ENCODE measurements at places on chromosomes 3 and 15.

DNA sequence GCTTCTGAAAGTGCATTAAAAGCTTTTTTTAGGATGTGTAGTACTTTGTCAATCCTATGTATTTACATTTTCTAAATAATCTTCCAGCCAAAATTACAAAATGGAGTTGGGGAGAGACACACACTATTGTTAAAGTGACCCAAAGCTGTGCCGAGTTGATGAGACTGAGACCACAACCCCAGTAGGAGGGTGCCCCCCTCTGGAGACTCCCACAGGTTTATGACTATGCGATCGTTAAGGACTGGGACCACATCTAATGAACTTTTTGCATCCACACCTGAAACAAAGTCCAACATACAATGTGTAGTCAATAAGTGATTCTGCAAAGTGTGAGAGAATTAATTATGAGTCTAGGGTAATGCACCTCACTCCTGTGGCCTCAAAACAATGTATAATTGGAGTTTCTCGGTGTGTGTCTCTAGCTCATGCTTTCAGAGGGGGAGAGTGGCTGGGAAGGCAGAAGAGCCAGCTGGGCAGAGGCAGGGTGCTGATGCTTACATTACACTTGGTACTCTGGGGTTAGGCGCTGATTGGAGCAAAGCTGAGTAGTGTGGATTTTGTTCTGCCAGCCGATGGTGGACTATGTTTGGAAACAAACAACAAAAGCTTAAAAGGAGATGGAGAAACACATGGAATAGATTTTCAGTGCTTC lies 102.8 kb downstream of the KCNH8 start:
- no peak for DNase-seq

- no peak for DNase-seq
Observed at GRCh38 chr3:99483841-99484240, 154.6 kb upstream of the COL8A1 start.

DNA sequence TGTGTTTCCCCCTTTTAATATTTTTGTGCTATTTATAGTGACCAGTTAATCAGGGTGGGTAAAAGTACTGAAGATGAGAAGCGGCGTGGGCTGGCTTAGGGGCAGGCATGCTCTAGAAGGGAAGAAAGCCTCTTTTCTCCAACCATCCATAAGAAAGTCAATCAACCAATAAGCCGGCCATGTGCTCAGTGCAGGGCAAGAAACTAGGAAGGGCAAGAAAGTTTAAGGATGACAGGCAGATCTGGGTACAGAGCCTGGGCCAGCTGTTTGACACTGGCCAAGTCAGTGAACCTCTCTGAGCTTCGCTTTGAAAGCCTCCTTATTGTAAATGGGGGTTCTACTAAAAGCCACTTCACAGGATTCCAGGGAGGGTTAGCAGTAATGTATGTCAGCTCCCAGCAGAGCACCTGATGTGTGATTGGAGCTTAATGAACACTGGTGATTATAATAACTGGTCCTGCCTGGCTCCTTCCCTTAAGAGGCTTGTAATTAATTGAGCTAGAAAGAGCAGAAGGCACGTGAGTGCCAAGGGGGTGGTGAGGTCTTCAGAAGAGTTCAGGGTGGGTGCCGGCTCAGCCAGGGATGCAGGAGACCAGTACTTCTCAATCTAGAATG lies 5.7 kb upstream of the CHRNA3 start:
- DNase-seq, result no peak

DNA sequence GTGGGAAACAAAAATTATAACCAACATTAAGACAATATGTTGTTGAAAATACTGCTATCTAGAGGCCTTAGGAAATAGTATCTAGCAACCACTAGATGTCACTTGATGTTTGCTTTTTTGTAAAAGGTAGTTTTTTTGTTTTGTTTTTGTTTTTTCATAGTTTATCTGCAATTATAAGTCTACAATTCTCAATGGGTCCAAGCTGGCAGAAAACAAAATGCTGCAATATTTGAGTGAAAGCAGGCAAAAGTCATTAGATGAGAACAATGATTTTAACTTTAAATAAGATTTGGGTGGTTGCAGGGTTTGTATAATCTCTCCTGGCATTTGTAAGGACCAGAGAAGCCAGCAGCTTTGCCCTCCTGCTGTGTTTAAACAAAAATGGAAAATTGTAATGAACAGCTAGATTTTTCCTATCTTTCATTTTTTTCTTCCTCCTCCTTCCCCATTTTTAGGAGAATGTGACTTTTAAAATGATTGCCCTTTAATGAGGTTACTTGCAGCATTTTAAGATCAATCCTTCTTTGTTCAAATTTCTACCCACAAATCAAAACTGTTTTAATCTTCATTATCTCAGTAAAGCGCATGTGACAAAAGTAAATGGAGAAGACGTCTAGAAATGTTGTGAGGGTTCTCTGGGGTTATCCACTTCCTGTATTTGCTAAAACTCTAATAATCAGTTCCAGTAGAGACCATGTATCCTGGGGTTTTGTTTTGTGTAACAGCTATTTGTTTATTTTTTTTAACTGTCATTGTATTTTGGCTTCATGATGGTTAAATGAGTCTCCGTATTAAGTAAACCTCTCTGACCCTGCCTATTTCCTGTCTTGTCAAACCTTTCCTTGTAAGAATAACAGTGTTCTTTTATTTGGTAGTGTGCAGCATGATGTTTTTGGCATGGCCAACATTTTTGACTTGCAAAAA lies 27.3 kb downstream of the DUT start:
- DNase-seq, result no peak

GRCh38 chr3:194775731-194776130 lies 90.0 kb downstream of the FAM43A start:
- DNase-seq, result no peak

DNA sequence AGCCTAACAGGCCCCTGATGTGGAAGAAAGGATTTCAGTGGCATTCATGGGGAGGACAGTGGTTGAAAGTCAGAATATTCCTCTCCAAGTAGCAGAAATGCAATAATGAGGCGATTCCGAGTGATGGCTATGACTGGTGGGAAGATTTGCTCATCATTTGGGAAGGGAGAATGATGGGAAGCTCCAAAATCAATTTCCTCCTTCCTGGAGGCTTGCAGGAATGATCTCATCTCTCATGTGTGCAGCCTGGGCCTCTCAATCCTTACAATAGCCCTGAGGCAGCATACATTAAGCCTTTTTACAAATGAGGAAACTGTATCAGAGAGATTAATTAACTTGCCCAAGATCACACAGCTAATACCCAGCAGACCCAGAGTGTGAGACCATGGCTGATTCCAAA lies 58.7 kb downstream of the BOC start:
- no peak for DNase-seq

DNA sequence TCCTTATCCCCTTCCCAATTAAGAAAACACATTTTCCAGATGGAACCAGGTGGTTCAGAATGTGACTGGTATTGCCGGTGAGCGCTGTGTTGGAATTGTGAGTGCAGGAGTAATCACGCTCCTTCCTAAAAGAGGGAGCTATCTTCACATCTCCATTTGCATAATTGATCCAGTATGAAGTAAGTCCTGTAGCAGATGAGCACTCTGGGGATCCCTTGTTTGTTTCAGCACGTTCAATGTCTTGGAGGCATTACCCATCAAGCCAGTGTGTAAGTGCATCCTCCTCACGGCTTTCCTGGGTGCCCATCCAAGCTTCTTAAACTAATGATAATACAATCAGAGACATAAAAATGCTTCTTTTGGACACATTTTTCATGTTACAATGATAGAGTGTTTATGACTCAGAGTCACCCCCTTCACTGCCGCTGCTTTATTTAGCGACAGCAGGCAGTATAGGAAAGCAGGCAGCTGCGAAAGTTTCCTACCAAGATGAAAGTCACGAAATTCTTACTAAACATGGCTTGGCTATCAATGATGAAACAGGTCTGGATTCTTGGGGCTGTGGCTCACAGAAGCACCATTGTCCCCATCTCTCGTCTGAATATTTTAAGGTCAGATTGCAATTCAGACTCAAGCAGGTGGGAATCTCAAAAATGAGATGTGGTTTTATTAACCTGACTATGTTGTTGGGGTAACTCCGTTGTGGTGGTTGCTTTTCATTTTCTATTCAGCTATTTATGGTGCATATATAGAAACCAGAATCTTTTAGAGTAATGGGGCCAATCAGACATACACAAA lies 346.3 kb upstream of the MDFIC2 start:
- no peak for DNase-seq

GRCh38 chr3:112010636-112011035 lies 11.9 kb downstream of the TAGLN3 start:
- DNase-seq, result no peak

GRCh38 chr3:133529809-133530208 lies 43.7 kb upstream of the CDV3 start:
- no peak for DNase-seq

DNA sequence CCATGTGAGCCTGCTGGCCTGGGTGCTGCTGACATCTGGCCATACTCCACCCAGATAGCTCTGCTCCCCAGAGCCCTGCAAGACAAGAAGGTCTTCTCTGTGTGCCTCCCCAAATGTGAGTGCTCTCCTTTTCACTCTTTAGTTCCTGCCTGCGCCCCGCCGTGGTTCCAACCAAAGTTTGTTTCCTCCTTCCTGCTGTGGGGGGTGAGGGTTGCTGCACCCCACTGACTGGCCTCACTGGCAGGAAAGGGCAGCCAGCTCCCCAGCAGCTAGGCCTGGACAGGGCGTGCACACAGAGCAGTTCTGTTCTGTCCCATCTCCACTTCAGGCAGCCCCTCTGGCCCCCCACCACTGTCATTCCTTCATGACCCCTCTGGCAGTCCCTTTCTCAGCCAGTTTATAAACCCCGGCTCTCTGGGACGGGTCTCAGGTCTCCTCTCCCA lies 5.4 kb upstream of the CCDC174 start:
- no peak for DNase-seq

DNA sequence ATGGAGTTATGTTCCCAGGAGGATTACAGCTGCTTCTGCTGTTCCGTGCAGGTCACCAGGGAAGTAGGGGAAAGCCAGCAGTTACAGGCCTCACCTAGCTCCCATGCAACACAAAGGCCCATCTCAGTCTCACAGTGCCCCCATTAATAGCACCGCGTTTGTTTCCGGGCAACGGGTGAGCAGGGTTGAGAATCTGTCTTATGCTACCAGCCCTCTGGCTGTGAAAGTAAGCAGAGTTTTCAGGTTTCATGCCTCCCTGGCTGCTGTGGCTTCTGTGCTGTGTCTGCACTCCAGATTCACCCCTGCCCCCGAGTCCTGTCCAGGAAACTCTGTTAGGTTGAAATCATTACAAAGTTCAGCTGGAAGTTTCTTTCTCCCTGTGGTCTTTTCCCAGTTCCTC lies 254.4 kb upstream of the GPR149 start:
- no peak for DNase-seq

DNA sequence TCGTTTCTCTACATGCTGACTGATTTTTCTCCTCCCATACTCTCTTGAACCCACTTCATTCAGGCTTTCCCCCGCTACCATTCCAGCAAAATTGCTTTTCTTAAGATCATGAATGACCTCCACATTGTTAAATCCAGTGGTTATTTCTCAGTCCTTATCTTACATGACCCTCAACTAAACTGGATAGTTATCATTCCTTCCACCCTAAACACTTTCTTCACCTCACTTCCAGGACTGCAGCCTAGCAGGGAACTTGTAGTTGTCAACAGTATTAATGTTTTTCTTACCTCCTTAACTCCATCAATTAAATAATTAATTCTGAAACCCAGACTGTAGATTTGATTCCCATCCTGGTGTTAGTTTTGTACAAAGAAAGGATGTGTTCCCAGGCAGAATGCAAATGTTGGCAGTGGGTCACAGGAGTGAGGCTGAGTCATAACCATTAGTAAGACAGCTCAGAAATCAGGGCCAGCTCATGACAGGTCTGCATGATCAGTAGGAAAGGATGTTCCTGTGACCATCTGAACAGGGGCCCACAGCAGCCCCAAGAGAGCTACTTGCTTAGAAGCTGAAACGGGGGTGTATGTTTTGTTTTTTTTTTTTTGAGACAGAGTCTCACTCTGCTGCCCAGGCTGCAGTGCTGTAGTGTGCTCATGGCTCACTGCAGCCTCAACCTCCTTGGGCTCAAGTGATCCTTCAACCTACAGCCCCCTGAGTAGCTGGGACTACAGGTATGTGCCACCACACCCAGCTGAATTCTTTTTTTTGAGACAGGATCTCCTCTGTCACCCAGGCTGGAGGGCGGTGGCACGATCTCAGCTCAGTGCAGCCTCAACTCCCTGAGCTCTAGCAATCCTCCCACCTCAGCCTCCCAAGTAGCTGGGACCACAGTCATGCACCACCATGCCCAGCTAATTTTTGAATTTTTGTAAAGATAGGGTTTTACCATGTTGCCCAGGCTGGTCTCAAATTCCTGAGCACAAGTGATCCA lies 9.1 kb downstream of the BCL2L10 start:
- DNase-seq, result no peak

DNA sequence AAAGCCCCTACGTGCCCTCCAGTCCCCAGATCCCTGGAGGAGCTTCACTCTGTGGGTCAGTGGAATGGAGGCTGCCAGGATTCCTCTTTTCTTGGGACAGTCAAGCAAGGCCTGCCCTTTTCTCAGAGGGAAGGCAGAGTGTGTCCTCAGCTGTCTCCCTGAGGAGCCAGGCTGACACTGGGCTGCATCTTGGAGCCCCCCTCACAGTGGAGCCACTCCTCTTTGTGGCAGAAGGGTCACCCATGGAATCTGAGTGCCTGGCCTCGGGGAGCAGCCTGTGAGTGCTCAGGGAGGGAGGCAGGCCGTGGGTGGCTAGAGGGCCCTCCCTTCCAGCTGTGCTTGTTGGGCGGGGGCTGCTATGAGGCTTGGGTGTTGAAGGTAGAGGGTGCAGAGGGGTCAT lies 41.2 kb downstream of the BOC start:
- DNase-seq, result no peak

GRCh38 chr3:161674402-161674801 lies 177.8 kb downstream of the OTOL1 start:
- no peak for DNase-seq

- no peak for DNase-seq
Observed at GRCh38 chr3:186477033-186477432, 67.1 kb downstream of the CRYGS start.
